ENCODE measurements at places on chromosomes 3 and 15. TPM values are rescaled to one million over a fixed set of nuclear protein-coding genes. Genes with fewer than 3 reads are reported as not detected.
A peak's percentile ranks its signal among the peaks of the same experiment; 100 is the strongest.

DNA sequence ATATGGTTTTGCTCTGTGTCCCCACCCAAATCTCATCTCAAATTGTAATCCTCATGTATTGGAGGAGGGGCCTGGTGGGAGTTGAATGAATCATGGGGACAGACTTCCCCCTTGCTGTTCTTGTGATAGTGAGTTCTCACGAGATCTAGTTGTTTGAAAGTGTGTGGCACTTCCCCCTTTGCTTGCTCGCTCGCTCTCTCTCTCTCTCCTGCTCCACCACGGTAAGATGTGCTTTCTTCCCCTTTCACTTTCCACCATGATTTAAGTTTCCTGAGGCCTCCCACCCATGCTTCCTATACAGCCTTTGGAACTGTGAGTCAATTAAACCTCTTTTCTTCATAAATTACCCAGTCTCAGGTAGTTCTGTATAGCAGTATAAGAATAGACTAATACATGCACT lies 60.7 kb downstream of the GSK3B start:
- DNase-seq: no peak

- DNase-seq: no peak
Measured at GRCh38 chr15:70855764-70856163, 1.8 kb upstream of the LARP6 start.

Gene NCBP2
- 58.8 TPM for polyA plus RNA-seq

- DNase-seq: no peak
Measured at GRCh38 chr15:94704421-94704820, 473.1 kb downstream of the MCTP2 start.

GRCh38 chr3:115280506-115280905 lies 133.4 kb upstream of the ZBTB20 start:
- no peak for DNase-seq

DNA sequence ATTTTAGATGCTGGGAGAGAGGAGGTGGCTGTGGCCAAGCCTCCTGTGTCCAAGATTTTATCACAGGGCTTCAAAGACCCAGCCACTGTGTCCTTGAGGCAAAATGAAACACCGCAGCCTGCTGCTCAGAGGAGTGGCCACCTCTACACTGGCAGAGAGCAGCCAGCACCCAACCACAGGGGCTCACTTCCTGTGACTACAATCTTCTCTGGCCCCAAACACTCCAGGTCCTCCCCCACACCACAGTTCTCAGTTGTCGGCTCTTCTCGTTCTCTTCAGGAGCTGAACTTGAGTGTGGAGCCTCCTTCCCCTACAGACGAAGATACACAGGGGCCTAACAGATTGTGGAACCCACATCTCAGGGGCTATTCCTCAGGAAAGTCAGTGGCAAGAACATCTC lies 45.6 kb downstream of the CDAN1 start:
- DNase-seq: no peak

GRCh38 chr3:149016669-149017541 lies 25.6 kb downstream of the GYG1 start:
- DNase-seq: peak; percentile 9

Gene EOMES
- polyA plus RNA-seq: 1.6 TPM

DNA sequence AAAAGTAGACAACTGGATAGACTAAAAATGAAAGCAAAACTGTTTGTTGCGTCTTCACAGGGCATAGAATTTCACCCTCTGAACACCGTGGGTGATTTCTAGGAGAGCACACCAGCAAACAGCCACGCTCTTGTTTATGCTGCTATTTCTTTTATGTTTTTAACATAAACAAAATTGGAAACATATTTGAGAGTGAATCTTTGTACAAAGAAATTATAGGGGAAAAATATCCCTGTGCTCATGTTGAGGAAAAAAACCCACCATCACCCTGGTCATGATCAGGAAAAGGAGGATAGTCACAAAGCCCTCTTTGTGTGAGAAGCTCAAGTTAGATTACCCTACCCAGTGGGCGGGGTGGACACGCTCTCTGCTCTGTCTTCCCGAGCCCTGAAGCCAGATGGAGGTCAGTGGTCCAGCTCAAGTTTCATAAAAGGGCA lies 313.3 kb downstream of the SATB1 start:
- DNase-seq: no peak

GRCh38 chr3:180002006-180002405 lies 34.7 kb downstream of the PEX5L start:
- DNase-seq: no peak

Gene SENP8
- 6.0 TPM for polyA plus RNA-seq

DNA sequence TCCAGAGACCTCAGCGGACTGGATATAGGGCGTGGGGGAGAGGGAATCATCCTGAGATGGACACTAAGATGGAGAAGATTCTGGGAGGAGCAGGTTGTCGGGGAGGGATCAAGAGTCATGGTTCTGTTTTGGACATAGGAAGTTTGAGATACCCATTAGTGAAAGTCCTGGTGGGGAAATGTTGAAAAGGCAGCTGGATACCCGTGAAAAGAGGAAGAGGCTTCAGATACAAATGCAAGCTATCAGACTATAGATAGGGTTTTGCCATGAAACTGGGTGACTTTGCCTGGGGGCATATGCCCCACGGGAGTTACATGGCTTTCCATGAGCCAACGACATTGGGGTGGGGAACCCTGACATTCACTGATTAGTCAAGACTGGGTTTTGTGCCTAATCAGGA lies 1.1 kb upstream of the GPR62 start:
- DNase-seq: no peak

- DNase-seq: no peak
Measured at GRCh38 chr15:80739919-80740318, 39.3 kb upstream of the CEMIP start.

Gene MFN1
- 26.5 TPM for polyA plus RNA-seq

- no peak for DNase-seq
Measured at GRCh38 chr3:193212844-193213243, 28.2 kb upstream of the PLAAT1 start.

DNA sequence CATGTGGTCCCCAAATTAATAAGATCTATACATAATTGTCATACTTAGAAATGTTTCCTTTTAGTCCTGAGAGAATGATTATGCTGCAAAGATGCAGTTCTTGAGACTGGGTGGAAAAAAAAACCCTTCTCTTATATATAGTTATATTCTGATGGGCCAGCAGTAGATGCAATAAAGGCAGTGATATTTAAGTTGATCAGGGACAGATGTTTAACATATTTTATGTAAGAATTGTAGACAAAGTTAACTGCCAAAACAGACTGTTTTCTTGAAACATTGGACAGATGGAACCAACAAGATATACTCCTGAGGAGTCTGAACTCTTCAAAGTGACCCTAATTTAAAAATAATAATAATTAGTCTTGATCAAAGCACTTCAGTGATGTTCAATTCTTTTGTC lies 172.0 kb upstream of the LRIG1 start:
- DNase-seq: no peak

- DNase-seq: no peak
Measured at GRCh38 chr15:57196865-57197264, 179.4 kb upstream of the CGNL1 start.

Gene GOLGA6D
- not detected for polyA plus RNA-seq

DNA sequence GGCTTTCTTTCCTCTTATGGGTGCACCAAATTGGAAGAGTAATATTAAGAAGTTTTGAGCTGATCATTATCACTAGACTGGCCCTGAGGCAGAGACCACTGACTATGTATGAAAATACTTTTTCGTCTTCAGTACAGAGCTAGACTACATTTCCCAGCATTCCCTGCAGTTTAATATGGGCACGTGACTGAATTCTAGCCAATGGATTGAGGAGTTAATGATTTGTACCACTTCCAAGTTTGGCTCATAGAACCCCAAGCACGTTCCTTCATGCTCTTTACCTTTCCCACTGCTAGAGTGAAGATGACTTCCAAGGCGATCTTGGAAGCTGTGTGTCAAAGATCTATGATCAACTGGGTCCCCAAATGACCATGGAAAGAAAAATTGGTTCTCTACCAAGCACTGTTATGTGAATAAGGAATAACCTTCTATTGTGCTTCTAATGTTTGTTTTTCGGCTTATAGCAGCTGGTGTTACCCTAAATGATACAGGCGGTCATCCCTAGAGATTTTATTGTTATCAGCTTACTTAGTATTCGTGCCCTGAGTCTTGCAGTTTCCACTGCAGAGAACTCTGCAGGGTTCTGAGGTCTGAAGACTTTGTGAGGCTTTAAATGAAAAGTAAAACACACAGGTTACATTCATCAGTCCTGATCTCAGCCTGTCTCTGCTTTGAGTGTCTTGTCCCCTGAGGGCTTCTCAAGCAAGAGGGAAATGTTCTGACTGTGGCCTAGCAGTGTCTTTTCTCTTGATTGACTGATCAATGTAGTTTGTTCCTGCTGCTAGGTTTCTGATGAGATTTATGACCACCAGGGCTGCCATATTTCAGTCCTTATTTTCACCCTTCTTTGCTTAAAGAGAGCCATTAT lies 486.8 kb downstream of the PDCD6IP start:
- no peak for DNase-seq

Gene OSBPL10
- 50.1 TPM for polyA plus RNA-seq

GRCh38 chr3:125480656-125481374 lies 39.2 kb downstream of the SNX4 start:
- DNase-seq: no peak

DNA sequence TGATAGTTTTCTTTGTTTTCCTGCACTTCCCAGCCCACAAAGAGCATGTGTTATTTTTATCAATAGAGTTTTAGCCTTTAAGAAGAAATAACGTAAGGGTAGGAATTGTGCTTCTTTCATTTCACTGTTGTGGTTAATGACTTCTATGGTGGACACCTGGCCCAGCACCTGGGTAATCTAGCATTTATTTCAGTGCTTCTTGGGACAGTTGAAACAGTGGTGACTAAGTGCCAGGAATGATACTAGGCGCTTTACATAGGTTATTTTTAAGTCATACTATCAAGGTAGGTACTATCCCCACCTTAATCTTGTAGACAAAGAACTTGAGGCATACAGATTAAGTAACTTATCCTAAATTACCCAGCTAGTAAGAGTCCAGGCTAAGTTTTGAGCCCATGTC lies 243.8 kb downstream of the SOX2 start:
- no peak for DNase-seq

Gene ZIC1
- not detected for polyA plus RNA-seq

Gene IFRD2
- polyA plus RNA-seq: 50.3 TPM

DNA sequence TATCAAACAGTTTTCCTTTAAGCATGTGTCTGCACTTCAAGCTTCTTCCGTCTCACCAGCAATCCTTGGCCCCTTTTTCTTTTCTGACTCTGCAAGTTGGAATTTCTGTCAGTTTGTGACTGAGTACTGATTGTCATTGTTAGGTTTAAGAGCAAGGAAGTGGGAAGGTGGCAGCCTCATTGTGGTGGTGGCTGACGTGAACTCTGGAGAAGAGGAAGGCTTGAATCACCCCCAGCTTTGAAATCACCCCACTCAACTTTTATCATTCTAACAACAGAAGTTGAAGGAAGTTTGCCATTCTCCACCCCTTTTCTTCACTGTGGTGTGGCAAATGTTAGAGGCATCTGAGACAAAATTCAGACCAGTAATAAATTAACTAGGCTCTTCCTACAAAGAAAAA lies 231.6 kb upstream of the AGTR1 start:
- DNase-seq: no peak

DNA sequence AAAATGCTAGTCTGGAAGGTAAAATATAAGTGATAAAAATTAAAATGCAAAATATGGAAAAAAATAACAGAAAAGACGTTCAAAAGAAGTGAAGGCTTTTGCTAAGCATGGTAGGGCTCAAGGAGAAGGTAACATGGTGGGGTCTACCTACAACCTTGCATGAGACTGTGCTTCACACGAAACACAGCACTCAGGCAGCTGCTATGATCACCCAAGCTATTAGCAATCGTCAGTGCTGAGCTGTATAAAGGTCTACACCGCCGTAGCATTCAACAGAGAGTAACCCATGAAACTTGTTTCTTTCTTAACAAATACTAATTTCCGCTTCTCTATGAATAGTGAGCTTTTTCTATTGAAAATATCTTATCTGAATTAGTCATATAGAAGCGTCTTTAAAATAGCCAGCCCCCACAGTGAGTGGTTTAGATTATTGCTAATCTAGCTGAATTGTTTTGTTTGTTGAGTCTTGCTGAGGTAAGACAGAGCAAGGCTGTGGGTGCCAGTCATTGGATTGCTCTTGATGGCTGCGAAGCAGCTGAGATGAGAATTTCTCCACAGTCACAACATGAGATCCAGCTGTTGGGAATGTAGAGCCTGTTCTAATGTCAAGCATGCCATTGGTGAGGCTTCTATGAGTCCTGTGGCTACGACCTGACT lies 230.0 kb downstream of the KLF13 start:
- no peak for DNase-seq

DNA sequence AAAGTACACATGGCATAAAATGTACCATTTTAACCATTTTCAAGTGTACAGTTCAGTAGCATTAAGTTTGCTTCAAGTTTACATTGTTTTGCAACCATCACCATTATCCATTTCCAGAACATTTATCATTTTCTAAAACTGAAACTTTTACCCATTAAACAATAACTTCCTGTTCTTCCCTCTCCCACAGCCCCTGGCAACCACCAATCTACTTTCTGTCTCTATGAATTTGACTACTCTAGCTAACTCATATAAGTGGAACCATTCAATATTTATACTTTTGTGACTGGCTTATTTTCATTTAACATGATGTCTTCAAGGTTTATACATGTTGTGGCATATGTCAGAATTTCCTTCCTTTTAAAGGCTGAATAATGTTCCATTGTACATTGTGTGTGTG lies 19.9 kb downstream of the TMEM62 start:
- no peak for DNase-seq

Measured in keratinocyte (primary cell).